Naive thymus-derived CD8-positive, alpha-beta T cell (primary cell): ENCODE measurements at places on chromosomes 7 and 10. TPM values are rescaled to one million over a fixed set of nuclear protein-coding genes. Genes with fewer than 3 reads are reported as not detected.

Gene TAS2R41
- total RNA-seq, result not detected

Gene SPDYE8
- not detected for total RNA-seq

Gene MBL2
- total RNA-seq, result not detected

Gene SYT15B
- total RNA-seq, result 0.13 TPM

Gene UPK3BL2
- total RNA-seq, result 53.0 TPM
